Activated naive CD8-positive, alpha-beta T cell treated with anti-CD3 and anti-CD28 coated beads, Interleukin-2, amount 10 ng/mL, durations not matched to agents 7 days and 5 days (primary cell): ENCODE measurements at places on chromosomes 1 and 21. TPM values are rescaled to one million over a fixed set of nuclear protein-coding genes. Genes with fewer than 3 reads are reported as not detected.

DNA sequence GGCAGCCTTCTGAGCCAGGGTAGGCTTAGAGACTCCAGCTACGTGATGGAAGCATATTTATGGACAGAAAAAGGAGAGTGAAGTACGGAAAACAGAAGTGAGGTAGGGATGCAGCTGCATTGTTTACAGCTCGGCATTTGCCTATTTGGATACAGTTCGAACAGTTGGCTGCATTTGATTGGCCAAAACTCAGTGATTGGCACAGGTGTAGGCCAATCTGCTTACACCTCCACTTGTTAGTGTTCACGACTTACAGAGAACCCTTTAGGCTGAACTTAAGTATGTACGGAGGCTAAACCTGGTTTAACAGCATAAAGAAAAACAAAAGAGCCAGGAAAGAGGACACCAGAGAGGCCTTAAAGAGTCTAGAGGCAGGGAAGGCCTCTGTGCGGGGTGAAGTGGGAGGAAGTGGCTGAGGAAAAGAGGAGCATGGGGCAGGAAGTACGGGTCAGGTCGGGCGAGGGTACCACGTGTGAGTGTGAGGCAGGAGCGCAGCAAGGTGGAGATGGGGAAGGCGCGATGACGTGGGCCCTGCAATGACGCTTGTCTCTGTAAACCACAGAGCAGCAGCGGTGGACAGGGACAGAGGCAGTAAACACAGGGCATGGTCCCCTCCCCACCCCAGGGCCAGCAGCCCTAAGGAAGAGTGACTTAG lies 32.0 kb downstream of the RSPH1 start:
- H3K27me3 ChIP-seq, result peaks cover 2% of the 10 kb centered on the region
- H3K4me1 ChIP-seq, result peaks cover 70% of the 10 kb centered on the region
- DNase-seq, result peak; percentile 66
- peak overlapping the region; percentile 62 for H3K4me3 ChIP-seq

Gene APOBEC4
- total RNA-seq, result not detected

GRCh38 chr1:186518822-186519381 lies 58.0 kb upstream of the PDC start:
- H3K4me1 ChIP-seq, result no peaks in the 10 kb centered on the region
- H3K36me3 ChIP-seq, result peaks cover 3% of the 10 kb centered on the region
- H3K27me3 ChIP-seq, result no peaks in the 10 kb centered on the region
- no peak overlapping the region for H3K4me3 ChIP-seq
- no peak overlapping the region for H3K27ac ChIP-seq

DNA sequence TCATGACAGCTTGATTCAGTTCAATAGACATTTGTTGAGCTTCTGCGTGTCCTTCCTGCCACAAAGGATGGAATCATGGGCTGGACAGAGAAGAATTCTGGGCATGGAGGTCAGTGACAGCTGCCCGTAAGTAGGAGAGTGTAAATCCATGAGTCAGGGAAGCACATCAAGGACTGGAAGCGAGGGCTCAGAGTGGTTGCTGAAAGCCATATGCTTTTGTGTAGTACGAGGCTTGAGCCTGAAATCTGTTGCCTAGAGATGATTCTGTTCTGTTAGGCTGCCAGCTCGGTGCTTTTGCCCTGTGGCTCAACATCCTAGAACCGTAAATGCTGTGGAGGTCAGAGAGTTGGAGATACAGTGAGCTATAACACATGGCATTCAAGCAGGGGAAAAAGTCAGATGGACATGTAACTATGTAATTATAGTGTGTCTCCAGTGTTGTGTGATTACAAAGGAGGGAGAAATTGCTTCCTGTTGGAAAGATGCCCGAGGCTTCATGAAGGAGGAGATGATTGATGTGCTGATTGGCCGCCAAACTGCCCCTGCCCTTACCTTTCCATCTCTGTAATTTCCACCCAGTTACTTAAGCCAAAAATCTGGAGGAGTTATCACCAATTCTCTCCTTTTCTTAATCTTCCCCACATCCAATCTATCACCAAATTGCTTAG lies 92.8 kb upstream of the CACNA1E start:
- no peak overlapping the region for H3K4me3 ChIP-seq
- no peak for DNase-seq
- H3K27ac ChIP-seq, result no peak overlapping the region

DNA sequence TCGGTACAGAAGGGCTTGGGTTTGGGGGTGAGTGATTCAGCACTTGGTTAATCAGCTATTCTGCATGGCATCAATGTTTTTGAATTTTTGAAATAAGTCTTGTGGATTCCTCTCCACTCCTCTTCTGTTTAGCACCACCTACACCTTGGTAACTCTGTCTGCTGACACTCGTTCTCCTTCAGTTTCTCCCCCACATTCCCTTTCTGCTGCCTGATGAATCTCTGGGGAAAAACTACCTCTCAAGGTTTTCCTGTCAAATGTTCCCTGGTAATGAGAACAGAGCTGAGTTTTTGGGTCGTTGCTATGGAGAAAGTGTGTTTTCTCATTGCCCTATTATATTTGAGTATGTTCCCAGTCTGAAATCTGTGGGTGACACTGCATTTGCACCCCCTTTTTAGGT lies 108.2 kb downstream of the GABPA start:
- H3K27me3 ChIP-seq, result peaks cover 21% of the 10 kb centered on the region
- H3K4me3 ChIP-seq, result no peak overlapping the region
- DNase-seq, result no peak
- H3K4me1 ChIP-seq, result no peaks in the 10 kb centered on the region

DNA sequence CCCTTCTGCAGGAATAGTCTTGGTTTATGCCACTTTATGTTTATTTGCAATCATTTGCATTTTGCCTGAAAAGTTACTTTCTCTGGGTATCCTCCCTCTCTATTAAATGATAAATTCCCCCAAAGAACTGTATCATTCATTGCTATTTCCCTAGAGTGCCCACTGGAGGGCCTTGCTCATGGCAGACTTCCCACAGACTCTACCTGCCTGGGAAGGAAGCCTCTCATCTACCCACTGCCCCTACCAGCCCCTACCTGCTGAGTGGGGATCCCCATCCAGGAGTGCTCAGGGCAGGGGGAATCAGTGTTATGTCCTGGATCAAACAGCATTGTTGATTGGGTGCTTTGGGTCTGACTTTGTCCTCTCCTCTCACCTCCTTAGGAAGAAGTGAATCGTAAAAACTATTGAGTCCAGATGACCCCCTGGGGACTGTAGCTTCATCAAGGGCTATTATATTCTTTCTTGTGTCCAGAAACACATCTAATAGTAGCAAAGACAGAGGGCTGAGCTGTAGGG lies 6.8 kb upstream of the LRRN2 start:
- peaks cover 32% of the 10 kb centered on the region for H3K27me3 ChIP-seq
- H3K4me1 ChIP-seq, result peaks cover 4% of the 10 kb centered on the region
- DNase-seq, result no peak
- H3K36me3 ChIP-seq, result no peaks in the 10 kb centered on the region
- H3K27ac ChIP-seq, result no peak overlapping the region
- H3K4me3 ChIP-seq, result no peak overlapping the region

DNA sequence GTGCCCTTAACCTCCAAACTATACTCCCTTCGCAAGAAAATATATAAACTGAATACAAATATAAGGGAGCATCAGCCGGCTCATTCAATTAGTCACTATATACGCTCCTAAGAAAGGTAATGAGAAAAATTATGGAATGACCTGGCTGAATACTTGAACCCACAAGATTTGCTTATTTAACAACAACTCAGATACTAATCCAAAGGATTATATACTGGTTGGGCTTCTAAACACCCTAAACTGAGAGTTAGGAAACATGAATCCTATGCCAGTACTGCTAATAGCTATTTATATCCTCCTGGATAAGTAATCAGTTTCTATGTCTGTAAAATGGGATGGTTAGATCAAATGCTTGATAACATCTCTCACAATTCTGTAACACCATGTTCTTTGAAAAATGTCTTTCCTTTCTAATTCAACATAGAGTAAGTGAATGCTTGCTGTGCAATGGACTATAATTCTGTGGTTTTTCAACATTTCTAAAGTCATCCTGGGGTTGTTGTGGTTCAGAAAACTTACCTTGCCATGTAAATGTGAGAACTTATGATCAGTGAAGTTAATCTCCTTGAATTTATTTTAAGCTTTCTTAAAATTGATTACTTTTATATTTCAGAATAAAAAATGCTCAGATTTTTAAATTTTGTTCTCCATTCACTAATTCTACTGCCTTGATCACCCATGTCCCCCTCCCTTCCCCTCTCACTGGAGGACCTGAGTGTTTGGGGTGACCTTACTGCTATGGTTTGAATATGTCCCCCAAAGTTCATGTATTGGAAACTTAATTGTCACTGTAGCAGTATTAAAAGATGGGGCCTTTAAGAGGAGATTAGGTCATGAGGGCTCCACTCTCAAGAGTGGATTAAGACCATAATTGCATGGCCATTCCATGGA lies 14.5 kb downstream of the DUSP10 start:
- no peak for DNase-seq
- H3K27ac ChIP-seq, result peak overlapping the region; percentile 84
- peaks cover 68% of the 10 kb centered on the region for H3K36me3 ChIP-seq
- peaks cover 63% of the 10 kb centered on the region for H3K4me1 ChIP-seq
- H3K4me3 ChIP-seq, result peak overlapping the region; percentile 49
